HuH-7 (cell line): ENCODE measurements at places on chromosomes 2 and 18.

DNA sequence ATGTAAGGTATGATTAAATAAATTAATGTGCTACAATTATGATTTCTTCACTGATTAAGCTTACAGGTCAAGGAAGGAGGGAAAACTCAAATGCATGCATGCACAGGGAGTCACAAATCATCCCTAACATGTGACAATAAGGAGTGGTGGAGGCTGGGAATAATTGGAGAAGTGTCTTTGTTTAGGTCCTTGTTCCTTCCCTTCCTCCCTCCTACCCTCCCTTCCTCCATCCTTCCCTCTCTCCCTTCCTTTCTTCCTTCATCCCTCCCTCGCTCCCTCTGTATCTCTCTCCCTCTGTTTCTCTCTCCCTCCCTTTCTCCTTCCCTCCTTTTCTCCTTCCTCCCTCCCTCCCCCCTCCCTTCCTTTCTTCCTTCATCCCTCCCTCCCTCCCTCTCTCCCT is 337.1 kb downstream of the CTNNA2 start:
- DNase-seq: no peak

DNA sequence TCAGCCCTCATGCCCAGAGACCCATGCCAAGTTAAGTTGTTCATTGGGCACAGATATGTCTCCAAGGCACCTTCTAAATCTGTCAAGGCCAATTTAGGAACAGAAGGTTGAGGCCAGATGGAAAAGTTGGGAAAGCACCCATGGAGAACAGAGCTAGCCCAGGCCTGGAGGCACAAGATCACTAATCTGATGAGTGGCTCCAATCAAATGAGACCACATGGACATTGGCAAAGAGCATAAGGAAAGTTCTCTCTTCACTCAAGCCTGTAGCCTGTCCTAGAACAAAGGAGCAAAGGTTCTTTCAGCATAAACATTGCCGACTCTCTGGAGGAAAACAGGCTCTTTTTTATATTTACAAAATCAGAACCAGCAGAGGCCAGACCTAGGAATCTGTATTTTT is 154.8 kb downstream of the RNF152 start:
- no peak for DNase-seq

GRCh38 chr2:104863468-104864279 is 9.8 kb downstream of the POU3F3 start:
- DNase-seq: no peak

GRCh38 chr18:79625195-79625923 is 54.2 kb upstream of the CTDP1 start:
- DNase-seq: no peak

GRCh38 chr2:200735061-200735460 is 76.6 kb upstream of the BZW1 start:
- DNase-seq: no peak

DNA sequence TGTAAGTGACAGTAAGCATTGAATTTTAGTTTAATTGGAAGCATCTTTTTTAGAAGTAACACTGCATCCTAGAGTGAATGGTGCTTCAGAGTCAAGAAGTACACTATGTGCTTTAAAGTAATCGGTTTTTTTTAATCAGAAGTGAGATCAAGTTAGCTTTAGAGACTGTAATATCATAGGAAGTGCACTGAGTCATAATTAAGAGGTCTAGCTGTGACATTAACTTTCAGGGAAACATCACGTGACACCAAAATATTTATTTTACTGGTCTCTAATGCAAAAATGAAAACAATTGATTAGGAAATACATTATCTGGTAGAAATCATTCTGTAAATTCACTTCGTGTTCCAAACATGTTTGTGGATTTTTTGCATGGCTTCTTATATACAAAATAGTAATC is 55.3 kb upstream of the KYNU start:
- DNase-seq: no peak

DNA sequence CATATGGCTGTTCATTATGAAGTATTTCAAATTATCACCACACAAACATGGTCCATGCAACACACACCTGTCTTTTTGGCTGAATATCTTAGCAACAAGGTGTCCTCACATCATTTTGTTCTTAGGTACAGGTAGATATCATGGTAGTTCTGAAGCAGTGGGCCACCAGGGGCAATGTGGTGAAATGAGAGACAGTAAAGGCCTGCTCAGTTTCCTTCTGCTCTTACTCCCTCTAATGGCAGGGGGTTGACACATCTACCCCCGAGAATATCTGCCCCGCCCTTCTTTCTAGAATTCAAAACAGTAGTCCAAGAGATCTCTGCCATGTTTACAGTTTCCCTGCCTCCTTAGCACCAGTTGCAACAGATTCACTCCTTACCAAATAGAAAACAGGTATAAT is 147.0 kb upstream of the KLHL14 start:
- peak; percentile 44 for DNase-seq
